ENCODE measurements at places on chromosomes 3 and 15.
A peak's percentile ranks its signal among the peaks of the same experiment; 100 is the strongest.

- peaks cover 23% of the 10 kb centered on the region for H3K4me1 ChIP-seq
- H3K36me3 ChIP-seq, result no peaks in the 10 kb centered on the region
- no peak overlapping the region for H3K27ac ChIP-seq
Observed at GRCh38 chr15:36595611-36596010, 16.2 kb downstream of the CDIN1 start.

DNA sequence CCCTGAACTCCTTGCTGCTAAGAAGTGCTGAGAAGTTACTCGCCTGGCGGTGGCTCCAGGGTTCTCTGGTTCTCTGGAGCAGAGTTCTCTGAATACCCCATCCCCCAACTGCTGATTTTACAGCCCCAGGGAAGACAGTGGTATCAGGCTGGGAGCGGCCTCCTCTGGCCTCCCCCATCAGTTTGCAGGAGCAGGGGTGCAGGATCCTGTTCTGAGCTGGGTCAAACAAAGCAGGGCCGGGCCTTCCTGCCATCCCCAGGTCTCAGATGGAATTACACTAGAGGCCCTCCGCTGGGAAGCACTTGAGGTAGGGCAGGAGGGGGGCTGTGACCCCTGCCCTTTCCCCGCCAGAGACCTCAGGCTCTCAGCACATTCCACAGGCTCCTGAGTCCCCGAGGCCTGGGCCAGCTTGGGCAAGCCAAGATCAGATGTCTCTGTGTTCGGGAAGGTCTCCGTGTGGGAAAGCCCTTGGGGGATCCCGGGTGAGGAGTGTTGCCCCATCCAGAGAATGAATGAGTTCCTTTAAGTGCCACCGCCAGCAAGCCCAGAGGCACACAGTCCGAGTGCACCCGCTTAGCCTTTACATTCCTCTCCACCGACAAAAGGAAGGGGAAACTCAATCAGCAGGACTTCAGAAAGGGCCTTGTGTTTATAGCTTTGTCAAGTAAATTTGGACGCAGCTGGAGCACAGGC, 149.9 kb downstream of the LRRK1 start:
- no peak overlapping the region for H3K27ac ChIP-seq
- H3K4me3 ChIP-seq, result no peak overlapping the region
- H3K4me1 ChIP-seq, result peaks cover 7% of the 10 kb centered on the region
- no peaks in the 10 kb centered on the region for H3K27me3 ChIP-seq
- no peak for DNase-seq
- no peaks in the 10 kb centered on the region for H3K36me3 ChIP-seq

GRCh38 chr3:134362221-134362620, 12.0 kb downstream of the AMOTL2 start:
- peaks cover 32% of the 10 kb centered on the region for H3K4me1 ChIP-seq
- H3K27me3 ChIP-seq, result no peaks in the 10 kb centered on the region
- DNase-seq, result no peak
- H3K27ac ChIP-seq, result no peak overlapping the region

- no peaks in the 10 kb centered on the region for H3K4me1 ChIP-seq
- H3K27ac ChIP-seq, result no peak overlapping the region
- no peaks in the 10 kb centered on the region for H3K36me3 ChIP-seq
- no peak for DNase-seq
- H3K27me3 ChIP-seq, result no peaks in the 10 kb centered on the region
Observed at GRCh38 chr15:66233487-66234415, 19.8 kb downstream of the MEGF11 start.

GRCh38 chr3:53846134-53846850, at the start of the genes CHDH and IL17RB:
Gene CHDH (minus strand): TSS chr3:53846419. CDS start chr3:53824008, 22,411 bp downstream.
Gene IL17RB (plus strand): TSS chr3:53846568. CDS start chr3:53846589, 21 bp downstream.
- no peaks in the 10 kb centered on the region for H3K27me3 ChIP-seq
- H3K36me3 ChIP-seq, result no peaks in the 10 kb centered on the region
- peak within 1 kb of the TSS; percentile 85 for H3K27ac ChIP-seq

DNA sequence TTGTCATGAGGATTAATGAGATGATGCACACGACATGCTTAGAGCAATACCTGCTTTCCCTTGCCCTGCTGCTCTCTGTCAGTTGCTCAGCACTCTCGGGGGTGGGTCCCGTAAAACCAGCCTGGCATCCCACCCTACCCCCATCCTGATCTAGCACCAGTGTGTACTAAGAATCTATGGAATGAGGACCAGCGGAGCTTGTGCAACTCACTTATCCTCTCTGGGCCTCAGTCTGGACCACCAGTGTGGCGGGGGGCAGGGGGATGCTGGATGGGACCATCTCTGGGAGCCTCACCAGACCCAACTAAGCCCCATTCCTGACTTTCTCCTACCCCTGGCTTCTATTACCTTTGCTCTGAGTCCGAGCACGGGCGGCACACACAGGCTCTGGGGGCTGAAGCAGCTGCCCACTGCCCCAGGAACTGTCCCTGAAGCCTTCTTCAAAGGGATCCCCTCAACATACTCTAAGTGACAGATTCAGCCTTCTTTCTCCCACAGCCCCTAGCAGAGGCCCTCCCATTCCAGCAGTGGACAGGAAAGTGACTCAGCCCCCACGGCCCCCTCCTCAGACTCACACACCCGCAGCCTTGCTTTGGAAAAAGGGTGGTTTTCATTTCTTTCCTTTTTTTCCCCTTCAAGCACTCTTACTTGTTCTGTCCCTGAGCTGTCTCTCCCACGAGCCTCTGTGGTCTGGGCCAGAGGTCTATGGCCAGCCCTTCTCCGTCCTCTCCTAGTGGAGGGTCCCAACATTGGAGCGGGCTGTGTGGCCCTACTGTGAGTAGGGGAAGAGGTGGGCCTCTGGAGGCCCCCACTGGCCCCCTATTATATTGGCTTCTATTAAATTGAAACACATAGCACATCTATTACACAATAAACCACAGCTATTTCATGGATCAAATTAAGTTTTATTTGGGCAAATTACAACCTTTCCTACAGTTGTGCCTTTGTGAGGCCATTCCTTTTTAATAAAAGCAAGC, 100.3 kb downstream of the SMAD6 start:
- DNase-seq, result no peak
- no peaks in the 10 kb centered on the region for H3K27me3 ChIP-seq
- no peaks in the 10 kb centered on the region for H3K4me1 ChIP-seq
- H3K36me3 ChIP-seq, result no peaks in the 10 kb centered on the region
- no peak overlapping the region for H3K27ac ChIP-seq
